ENCODE measurements at places on chromosomes 5 and 9. TPM values are rescaled to one million over a fixed set of nuclear protein-coding genes. Genes with fewer than 3 reads are reported as not detected.

The QRFP gene
- total RNA-seq = not detected

The NEURL1B gene
- 1.6 TPM for total RNA-seq

The SVEP1 gene
- 0.17 TPM for total RNA-seq

The MEIKIN gene
- not detected for total RNA-seq

The HRH2 gene
- 0.10 TPM for total RNA-seq

The TYRP1 gene
- total RNA-seq = 0.52 TPM

The PCDHB15 gene
- 1.3 TPM for total RNA-seq

The AIF1L gene
- total RNA-seq = 450 TPM

The TXNDC8 gene
- total RNA-seq = not detected

The TRIM36 gene
- total RNA-seq = 4.0 TPM

The KCNV2 gene
- not detected for total RNA-seq

The COQ4 gene
- total RNA-seq = 38.2 TPM

GRCh38 chr9:32603914-32604852 is 31.2 kb upstream of the NDUFB6 start:
- no peak for DNase-seq

GRCh38 chr9:93562157-93562556 is 14.2 kb upstream of the PHF2 start:
- DNase-seq = no peak

- DNase-seq = no peak
These were observed 45.4 kb downstream of the TAF11L14 start for GRCh38 chr5:17679597-17680203.

- no peak for DNase-seq
These were observed 14.9 kb upstream of the ADAM19 start for GRCh38 chr5:157590478-157590877.

DNA sequence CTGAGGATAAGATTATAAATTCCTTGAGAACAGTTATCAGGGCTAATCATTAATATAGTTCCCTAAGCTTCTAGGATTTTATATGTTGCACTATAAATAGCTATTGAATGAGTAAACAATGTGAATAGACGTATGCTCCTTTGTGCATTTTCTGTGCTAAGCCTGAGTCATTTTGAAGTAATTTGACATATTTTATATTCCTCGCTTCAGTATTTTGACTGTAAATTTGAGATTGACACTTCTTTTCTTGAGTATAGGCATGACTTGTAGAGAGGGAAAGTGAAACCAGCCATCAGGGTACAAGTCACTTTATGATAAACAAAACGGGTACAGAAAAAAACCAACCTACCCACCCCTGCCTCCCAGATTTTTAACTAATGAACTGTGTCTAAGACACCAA is 367.7 kb upstream of the PRR16 start:
- peak; percentile 79 for DNase-seq

- DNase-seq = peak; percentile 67
These were observed 27.4 kb downstream of the UNC5A start for GRCh38 chr5:176837707-176838115.

GRCh38 chr5:134533115-134533815 is 7.8 kb downstream of the JADE2 start:
- DNase-seq = no peak

DNA sequence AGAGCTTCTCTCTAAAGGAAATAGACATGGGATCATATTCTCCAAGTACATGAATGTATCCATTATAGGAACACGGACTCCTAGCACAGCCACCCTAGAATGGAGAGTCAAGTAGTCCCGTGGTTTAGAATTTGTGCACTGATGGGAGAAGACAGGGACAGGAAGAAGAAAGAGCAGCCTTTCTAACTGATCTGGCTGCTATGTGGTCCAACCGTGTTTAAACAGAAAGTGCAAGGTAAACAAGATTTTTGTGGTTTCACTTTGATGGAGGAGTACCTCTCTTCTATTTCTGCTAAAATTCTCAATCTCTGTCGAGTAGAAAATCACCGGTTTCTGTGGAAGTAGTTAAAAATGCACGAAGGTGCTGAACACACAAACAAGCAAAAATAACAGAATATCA is 171.3 kb downstream of the ST8SIA4 start:
- peak; percentile 2 for DNase-seq

DNA sequence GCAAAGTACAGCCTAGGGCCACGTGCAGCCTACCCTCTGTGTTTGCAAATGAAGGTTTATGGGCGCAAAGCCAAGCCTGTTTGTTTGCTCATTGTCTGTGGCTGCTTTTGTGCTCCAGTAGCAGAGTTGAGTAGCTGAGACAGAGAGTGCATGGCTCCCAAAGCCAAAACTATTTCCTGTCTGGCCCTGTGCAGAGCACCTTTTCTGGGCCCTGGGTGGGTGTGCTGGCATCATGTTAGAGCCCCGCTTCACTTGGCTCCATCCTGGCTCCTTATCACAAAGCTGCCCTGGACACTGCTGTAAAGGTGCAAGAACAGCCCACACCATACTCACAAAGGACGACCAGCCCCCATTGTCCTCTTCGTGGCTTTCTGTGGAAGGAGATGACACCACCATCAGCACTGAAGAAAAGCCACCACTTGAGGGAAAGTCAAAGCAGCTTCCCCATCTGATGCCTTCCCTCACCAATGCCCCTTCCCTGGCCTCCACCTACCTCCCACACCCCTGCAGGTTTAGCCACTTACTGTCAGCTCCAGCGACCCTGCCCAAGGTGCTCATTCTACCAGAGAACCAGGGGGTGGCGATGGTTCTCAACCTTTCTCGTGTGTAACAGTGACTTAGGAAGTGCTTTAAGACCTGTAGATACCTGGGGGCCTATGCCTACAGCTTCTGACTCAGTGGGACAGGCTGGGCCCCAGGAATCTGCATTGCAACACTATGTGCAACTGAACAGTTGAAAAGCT is 23.4 kb downstream of the LCP2 start:
- peak; percentile 14 for DNase-seq

- peak; percentile 47 for DNase-seq
These were observed 52.5 kb upstream of the SLC2A8 start for GRCh38 chr9:127344368-127345000.

DNA sequence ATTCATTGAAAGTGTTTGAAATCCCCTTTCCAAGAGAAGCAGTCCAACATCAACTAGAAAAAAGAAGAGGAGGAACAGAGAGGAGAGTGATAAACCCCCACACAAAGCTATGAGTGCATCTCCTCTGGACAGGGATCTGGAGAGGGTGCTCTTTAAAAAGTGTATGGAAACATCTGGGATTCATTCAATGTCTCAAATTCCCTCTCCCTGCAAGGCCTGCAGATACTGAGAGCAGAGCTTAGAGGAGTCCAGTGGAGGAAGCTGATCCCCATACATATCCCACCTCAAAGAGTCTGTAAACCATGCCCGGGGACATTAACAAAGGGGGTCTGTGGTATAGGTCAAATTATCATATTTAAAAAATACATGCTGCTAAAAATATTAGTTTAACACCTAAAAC is 2.2 kb downstream of the SPOCK1 start:
- no peak for DNase-seq

- DNase-seq = no peak
These were observed 92.9 kb downstream of the ANGPTL2 start for GRCh38 chr9:127029548-127029947.

DNA sequence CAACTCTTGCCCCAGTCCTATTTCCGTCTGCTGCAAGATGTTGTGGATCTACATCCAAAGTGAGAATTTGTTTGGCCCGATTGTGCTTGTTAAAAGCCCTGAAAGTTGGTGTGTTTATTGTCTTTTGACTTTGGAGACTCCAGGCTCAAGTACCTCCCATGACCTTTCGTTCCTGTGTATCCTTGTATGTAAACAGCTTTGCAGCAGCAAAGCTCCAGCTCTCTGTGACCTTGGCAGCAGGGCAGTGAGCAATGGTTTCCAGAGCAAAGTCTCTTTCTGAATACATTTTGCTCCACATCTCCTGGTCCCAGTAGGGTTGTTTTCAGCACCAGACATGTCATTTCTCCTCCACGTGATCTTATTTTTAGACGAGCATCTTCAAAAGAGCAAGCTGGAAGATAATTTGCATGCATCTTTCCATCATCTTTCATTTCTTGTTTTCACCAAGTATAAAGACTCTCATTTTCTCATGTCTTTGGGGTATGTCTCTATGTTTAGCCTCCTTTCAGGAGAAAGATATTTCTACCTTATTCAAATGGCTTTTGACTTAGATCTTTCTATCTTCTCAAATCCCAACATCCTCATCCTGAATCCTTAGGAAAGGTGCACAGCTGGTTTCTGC is 68.1 kb upstream of the ERCC6L2 start:
- DNase-seq = peak; percentile 51

GRCh38 chr5:174149426-174149825 is 103.9 kb downstream of the NSG2 start:
- DNase-seq = no peak

DNA sequence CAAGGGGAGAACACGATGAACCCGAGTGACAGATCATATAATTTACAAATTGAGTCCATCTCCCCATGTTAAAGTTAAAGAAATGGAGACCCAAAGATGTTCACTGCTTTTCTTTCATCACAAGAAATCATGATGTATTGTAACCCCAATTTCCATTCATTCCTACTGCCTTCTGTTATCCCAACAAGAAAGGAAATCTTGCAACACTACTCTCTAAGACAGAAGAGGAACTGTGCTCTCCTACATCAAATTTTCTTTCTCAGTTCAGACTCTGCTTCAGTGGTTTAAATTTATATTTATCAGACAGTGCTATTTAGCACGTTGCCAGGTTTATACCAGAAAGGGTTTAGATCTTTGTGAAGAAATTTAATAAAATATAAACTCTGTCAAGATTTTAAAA is 83.8 kb upstream of the RASA1 start:
- no peak for DNase-seq

GRCh38 chr5:78540335-78541085 is 108.1 kb downstream of the LHFPL2 start:
- DNase-seq = no peak

GRCh38 chr5:120151825-120152224 is 312.3 kb upstream of the PRR16 start:
- DNase-seq = no peak

GRCh38 chr5:32526810-32527209 is 58.5 kb upstream of the SUB1 start:
- no peak for DNase-seq

DNA sequence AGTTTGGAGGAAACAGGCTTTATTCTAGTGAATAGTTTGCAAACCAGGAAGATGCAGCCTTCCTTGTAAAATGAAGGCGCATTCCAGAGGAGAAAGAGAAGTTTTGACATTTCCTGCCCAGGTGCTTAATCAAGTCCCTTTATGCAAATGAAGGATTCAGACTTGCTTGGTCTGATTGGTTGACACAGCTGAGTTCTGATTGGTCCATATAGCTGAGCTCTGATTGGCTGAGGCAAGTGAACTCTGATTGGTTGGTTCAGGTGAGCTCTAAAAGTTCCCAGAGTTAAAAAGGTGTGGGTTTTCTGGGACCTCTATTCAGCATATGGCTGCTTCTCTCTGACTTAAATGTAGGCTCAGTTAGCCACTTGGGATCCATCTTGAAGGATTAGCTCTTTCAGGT is 151.0 kb downstream of the CACNA1B start:
- DNase-seq = no peak

- DNase-seq = peak; percentile 60
These were observed 101.1 kb downstream of the RGS3 start for GRCh38 chr9:113564498-113565237.

DNA sequence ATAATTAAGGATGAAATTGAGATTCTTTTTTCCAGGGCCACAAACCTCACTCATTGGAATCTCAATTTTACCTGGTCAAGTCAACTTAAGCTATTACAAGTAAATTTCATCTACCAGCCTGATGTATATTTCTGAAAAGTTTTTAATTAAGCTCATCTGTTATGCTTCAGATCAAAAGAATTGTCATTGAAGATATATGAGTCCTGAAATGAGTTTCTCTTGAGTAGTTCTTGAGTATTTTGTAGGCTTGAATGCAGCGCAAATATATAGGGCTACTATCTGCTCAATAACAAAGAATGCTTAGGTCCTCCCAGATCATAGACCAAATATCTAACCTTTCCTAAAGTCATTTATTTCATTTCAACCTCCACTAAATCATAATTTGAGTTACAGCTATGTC is 482.2 kb upstream of the ST8SIA4 start:
- no peak for DNase-seq

GRCh38 chr9:132937463-132937901 is 6.9 kb downstream of the TSC1 start:
- DNase-seq = no peak

DNA sequence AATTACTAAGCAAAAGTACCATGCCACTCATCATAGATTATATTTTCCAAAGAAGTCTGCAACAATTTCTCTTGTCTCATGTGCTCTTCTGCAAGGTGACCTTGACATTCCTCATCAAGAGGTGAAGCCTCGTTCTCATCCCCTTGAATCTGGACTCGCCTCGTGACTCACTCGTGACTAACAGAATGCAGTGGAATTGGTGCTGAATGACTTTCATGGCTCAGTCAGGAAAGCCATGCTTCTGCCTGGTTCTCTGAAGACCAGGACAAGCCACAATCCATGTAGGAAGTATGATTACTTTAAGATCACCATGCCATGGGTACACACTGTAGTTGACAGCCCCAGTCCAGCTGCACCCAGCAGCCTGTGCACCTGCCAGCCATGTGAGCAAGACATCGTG is 335.8 kb downstream of the GADD45G start:
- DNase-seq = peak; percentile 20

- no peak for DNase-seq
These were observed 23.4 kb downstream of the IL33 start for GRCh38 chr9:6239048-6239461.

DNA sequence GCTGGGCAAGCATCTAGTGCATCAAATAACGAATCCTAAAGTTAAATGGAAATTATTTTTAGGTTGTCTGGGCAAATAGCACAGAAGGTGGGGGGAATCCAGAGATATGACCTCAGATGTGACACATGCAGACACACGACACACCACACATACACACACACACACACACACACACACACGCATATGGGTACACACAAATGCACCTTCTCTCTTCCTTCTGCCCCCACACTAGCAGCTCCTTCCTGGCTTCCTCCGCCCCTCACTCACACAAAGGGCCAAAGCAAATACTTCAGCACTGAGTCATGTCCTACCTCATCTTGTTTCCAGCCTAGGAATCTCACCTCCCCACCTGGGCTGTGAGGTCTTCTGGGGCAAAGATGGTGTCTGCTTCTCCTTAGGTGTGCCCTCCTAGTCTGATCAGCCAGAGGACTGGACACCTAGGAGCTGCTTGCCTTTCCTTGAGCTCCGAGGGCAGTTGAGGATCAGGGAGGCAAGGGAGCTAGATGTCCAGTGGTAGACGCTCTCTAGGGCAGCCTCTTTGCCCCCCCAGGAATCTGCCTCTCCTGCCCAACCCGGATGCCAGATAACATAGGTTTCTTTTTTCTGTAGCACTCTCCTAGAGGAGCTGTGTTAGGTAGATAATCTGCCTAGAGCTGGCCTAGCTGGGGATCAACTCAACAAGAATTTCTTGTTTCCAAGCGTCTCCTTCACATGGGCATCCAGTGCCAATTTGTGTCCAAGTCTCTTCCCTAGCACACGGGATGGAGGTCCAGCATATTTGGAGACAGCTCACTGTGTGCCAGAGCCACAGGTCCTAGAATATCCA is 14.3 kb upstream of the JADE2 start:
- DNase-seq = peak; percentile 88

DNA sequence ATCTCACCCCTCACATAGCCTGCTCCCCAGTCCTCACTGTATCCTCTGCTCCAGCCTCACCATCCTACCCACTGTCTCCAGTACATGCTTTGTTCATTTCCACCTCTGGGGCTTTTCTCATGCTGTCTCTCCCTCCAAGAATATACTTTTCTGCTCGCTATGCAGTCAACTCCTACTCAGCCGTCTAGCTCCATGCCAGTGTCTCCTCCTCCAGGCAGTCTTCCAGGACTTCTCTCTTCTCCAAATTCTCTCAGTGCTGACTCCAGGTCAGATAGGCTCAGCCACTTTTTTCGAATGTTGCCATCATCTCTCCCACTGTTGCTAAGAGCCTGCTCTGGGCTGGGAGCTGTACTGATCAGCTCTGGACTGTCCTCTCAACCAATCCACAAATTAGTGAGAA is 8.0 kb upstream of the DAB2IP start:
- no peak for DNase-seq
